ENCODE measurements at places on chromosomes 1 and 21.

GRCh38 chr1:244319283-244320132 is 132.2 kb downstream of the ADSS2 start:
- no peak for DNase-seq

DNA sequence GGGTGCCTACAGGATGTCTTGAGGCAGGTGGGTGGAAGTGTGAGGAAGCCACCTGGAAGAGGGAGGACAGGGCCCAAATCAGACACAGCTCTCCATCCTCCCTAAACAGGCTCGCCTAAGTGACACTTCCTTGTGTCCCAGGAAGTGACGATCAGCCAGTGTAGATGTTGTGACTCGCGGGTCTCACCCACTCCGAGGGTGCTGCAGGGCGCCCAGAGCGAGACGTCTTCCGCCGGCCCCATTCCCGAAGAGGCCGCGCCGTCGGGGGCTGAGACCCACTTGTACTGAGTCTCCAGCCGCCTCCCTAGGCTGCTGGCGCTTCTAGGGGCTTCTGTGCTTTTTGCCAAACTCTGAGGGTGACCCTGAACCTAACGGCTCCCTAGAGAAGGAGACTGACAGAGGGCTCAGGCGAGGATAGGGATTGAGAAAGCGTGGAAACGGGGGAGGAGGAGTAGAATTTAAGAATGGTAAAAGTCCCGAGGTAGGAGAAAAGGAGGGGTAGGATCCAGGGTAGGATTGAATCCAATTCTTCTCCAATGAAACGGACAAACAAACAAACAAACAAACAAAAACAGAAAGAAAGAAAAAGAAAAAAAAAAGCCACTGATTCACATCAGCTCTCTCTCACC is 543 bp upstream of the MARK1 start:
- DNase-seq, result no peak

- no peak for DNase-seq
Measured at GRCh38 chr21:35982717-35983116, 77.6 kb downstream of the SETD4 start.

- no peak for DNase-seq
Measured at GRCh38 chr1:115753361-115753760, 15.2 kb downstream of the CASQ2 start.

GRCh38 chr21:18117176-18117575 is 127.5 kb upstream of the CHODL start:
- DNase-seq, result no peak

DNA sequence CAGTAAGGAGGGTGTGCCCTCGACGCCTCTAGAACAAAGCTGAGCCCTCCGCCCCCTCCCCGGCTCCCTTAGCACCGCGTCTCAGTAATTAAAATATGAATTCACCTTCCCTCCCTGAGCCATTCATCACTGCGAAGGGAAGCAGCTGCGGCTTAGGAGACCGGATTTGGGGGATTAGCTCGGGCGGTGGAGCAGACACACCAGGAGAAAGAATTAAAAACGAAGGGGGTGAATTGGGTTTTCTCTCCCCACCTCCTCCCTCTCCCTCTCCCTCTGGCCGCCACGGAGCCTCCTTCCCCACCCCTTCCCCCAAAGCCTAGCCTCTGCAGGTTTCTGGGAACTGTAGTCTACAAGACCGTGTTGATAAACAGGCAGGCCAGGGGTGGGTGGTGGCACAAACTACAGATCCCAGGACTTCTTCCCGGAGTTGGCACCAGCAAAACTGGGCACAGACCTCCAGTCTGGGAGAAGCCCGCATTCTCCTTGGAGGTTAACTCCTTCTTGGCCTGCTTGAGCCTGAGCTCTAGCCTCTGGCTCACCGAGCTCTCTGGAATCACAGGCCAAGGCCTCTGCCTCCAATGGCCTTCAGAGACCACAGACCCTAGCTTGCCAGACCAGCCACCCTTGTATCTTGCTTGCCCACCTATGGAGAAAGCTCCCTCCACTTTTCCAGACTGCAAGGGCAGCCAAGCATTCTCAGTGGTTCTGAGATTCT is 10.8 kb downstream of the BLACAT1 start:
- DNase-seq, result peak; percentile 74

- DNase-seq, result no peak
Measured at GRCh38 chr1:96820671-96821070, 99.1 kb downstream of the PTBP2 start.

DNA sequence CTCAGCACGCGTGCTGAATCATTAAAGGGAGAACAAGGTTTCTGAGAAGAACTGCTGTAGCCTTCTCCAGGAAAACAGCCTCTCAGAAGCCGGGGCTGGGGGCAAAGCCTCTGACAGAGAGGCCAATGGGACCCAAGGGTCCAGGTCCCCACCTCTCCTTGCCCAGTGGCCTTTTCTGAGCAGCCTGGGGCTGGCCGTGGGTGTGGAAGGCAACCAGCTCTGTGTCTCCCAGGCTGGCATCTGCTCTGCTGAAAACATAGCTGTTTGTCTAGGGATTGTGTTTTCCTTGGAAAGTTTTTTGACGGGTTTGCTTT is 261.2 kb downstream of the NPHP4 start:
- DNase-seq, result no peak

All from NCI-H2081 (cell line).